ENCODE measurements at places on chromosomes 13 and 19.

- DNase-seq: no peak
These were observed at the start of gene PRR36 for GRCh38 chr19:7874076-7874896. Gene PRR36, minus strand, starts transcription at chr19:7874390. Its CDS starts 701 bp downstream, at chr19:7873689.

- DNase-seq: no peak
These were observed 2781.6 kb upstream of the PCDH20 start for GRCh38 chr13:64197232-64197631.

- no peak for DNase-seq
These were observed 659.2 kb downstream of the UQCRFS1 start for GRCh38 chr19:28553764-28554163.

GRCh38 chr19:54156953-54157352 lies 2.6 kb downstream of the LENG1 start:
- DNase-seq: no peak

DNA sequence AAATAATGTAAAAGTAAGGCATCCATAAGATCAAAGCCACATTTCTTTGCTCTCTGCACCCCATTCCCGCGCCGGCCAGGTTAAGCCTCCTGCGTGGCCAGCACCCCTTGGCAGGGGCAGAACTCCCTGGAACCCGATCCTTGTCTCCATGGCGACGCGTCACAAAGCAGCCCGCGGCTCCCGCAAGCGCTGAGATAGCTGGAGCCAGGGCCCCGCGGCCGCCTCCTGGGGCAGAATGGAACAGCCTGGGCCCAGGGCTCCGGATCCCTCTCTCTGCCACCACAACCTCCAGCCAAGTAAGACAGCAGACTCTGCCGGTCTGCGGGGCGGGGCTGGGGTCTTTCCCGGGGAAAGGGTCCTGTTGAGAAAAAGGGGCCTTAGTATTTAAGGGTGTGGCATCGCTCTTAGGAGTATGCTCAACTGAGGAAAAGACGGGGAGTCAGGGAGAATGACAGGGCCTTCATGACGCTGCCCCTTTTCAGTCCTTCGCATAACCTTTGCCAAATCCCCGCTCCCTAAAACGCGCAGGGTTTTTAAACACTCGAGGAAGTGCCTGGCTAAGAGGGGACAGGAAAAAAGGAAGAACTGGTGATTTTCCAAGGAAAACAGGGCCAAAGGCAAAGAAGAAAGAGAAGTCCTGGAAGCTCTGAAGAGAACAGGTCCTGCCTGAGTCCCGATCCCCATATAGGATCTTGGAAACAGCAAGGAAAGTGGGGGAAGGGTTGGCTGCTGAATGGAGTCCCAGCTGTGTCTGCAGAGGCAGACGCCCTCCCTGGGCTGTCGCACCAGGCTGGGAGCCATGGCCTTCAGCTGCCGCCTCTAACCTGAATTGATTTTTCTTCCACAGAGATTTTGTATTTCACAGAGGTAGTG lies at the start of gene TEX26:
Gene TEX26 (plus strand): TSS at position 176 of the 873 bp plus-strand sequence. CDS start 60 bp downstream, at position 236.
- peak; percentile 52 for DNase-seq

DNA sequence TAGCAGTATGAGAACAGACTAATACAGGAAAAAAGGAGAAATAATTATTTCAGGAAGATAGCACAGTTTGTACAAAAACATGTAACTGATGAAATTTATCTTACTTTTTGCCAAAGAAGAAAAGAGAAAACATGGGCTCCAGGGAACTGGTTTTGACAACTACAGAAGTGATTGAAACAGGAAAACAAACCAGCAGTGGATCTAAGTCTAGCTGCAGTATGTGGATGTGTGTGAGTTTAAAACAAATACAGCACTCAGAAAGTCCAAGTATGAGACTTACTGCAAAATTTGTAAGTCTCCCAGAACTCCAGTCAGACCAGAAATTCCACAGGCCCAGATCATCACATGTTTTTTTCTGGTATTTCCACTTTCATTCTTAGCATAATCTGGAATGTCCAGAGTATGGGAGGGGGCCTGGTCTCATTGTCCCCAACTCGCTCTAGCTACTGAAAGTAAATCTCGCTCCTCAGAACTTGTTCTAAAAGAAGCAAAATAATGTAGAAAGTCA lies 259.5 kb downstream of the NHLRC3 start:
- DNase-seq: peak; percentile 16

GRCh38 chr13:101545521-101545920 lies 93.0 kb downstream of the ITGBL1 start:
- DNase-seq: peak; percentile 32

GRCh38 chr19:2381148-2381820 lies 21.2 kb downstream of the TMPRSS9 start:
- DNase-seq: no peak

DNA sequence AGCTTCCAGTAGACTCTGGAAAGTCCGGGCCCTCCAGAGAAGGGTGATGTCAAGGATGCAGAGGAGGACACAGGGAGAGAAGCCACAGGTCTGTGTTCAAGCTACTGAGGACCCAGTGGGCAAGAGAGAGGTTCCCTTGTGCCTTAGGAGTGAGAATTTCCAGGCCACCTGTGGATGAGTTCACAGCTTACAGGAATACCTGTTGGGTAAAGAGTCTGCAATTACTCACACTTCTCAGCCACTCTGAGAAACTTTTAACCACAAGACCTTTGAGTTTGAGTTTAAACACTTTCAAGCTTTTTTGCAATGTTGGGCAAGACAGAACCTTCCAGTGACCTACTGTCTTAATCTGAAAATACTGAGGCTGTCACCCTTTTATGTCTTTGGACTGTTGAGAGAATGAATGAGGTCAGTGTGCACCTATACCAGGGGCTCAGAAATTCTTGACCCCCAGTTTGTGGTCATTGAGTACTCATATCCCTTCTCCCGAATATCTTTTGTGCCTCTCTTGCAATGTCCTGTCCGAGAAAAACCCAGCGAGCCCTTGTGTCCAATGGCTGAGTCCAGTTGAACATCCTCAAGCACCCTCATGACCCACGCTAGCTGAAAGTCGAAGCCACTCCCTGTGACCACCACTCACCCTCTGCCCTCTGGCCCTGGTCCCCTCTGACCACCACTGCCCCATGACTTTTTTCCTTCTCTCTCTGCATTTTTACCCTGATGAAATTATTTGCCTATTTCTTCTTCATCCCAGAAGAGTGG lies 368.5 kb upstream of the ZNF507 start:
- DNase-seq: no peak

GRCh38 chr13:107447591-107447990 lies 767.7 kb downstream of the LIG4 start:
- no peak for DNase-seq

GRCh38 chr13:98978280-98978679 lies 416 bp upstream of the DOCK9 start:
- DNase-seq: peak; percentile 84

GRCh38 chr19:43779147-43779819 lies 1.5 kb downstream of the KCNN4 start:
- no peak for DNase-seq

- no peak for DNase-seq
These were observed 168.3 kb upstream of the RNF113B start for GRCh38 chr13:98345107-98345935.

DNA sequence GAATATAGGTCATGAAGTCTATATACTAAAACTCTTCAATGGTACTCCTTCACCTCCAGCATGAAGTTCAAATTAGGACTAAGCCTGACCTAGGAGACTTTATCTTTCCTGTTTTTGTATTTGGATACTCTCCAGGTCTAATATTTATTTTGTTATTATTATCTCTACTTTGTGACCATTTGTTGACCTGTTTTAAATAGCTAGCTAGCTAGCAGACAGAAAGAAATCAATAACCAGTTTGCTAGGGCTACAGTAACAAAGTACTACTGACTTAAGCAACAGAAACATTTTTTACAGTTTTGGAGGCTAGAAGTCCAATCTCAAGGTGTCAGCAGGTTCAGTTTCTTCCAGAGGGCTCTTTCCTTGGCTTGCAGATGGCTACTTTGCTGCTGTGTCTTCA lies 15.1 kb upstream of the DACH1 start:
- DNase-seq: no peak

DNA sequence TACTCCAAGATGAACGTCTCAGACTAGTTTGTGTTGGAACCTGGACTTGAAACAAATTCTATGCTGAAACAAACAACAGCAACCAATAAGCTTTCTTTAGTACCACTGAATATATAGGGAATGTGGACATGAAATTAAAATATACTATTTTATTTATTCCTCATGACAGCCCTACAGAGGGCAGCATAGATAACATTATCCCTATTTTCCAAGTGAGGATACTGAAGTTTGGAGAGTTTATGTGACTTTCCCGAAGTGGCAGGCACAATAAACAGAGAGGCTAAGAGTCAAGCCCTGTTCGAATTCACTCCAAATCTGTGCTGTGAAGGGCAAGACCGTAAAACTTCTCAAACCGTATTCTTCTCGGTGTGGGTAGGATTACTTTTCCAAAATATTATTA lies 509.9 kb upstream of the GPC6 start:
- peak; percentile 1 for DNase-seq

DNA sequence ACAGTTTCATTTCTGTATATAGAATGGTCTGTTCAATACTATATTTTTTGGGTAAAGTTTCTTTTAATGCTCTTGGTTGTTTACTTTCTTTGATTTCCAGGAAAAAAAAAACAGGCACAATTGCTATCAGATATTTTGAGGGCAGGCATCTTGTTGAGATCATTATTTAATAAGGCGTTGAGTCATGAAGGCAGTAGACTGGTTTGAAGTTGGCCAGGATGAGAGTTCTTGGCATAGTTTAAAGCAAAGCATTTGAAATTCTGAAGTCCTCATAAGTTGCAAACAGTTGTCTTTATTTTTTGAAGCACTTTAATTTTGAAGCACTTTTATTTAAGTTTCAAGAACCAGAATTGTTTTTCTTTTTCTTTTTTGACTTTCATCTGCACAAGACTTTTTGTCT lies 2.6 kb upstream of the ZNF175 start:
- no peak for DNase-seq

GRCh38 chr13:42777467-42777866 lies 3.9 kb upstream of the FAM216B start:
- DNase-seq: no peak

DNA sequence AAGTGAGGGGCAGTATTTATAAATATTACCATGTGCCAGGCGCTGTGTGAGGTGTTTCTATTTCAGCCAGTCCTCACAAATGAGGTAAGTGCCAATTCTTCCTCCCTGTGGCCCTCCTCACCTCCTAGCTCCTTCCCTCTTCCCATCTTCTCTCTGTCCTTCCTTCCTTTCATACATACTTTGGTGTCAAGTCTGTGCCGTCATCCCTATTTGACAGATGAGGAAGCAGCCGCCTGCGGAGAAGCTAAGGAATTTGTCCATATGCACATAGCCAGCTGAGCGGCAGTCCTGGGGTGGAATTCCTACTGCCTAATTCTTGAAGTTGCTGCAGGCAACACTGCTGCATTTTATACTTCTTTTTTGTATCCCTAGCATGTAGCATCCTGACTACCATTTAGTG lies 150.8 kb downstream of the B3GLCT start:
- DNase-seq: no peak

GRCh38 chr13:41130356-41130755 lies 2.2 kb downstream of the KBTBD6 start:
- DNase-seq: no peak

GRCh38 chr19:34274827-34275625 lies 20.7 kb downstream of the GARRE1 start:
- peak; percentile 45 for DNase-seq

- DNase-seq: no peak
These were observed 38.1 kb downstream of the NUFIP1 start for GRCh38 chr13:44951184-44951583.

GRCh38 chr19:45419396-45419795 lies 4.3 kb downstream of the ERCC1 start:
- no peak for DNase-seq

DNA sequence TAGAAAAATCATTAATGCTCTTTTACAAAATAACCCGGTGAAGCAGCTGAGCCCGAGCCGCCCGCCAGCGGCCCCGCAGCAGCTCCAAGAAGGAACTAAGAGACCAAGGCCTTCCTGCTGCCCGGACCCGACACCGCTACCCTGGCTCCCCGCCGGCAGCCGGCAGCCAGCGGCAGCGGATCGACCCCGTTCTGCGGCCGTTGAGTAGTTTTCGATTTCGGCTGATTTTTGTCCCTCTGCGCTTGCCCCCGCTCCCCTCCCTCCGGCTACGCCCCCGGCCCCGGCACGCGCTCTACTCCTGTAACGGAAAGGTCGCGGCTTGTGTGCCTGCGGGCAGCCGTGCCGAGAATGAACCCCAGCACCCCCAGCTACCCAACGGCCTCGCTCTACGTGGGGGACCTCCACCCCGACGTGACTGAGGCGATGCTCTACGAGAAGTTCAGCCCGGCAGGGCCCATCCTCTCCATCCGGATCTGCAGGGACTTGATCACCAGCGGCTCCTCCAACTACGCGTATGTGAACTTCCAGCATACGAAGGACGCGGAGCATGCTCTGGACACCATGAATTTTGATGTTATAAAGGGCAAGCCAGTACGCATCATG lies at the start of gene PABPC3:
Gene PABPC3 (plus strand): TSS at position 286 of the 603 bp plus-strand sequence. CDS start 63 bp downstream, at position 349.
- DNase-seq: no peak

GRCh38 chr13:61045251-61045650 lies 370.4 kb downstream of the PCDH20 start:
- no peak for DNase-seq

GRCh38 chr13:105937451-105937850 lies 598.0 kb downstream of the EFNB2 start:
- DNase-seq: no peak

- DNase-seq: no peak
These were observed 117.2 kb downstream of the MIPEP start for GRCh38 chr13:23771956-23772355.

DNA sequence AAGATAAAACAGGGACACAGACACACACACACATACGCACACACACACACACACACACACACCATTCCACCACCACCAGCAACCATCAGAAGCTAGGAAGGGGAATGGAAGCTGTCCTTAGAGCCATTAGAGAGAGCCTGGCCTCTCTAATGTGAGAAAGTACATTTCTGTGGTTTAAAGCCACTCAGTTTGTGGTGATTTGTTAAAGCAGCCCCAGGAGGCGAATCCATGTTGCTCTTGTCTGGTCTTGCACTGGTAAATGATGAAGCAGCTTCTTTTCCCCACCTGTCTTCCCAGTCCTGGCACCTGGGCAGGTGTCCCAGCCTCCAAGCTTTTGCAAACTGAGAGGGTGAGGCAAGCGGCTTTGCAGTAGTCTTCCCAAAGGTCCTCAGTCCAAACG lies 118.9 kb upstream of the KL start:
- DNase-seq: no peak

- peak; percentile 91 for DNase-seq
These were observed 10.0 kb upstream of the IGSF23 start for GRCh38 chr19:44603201-44603945.

- DNase-seq: no peak
These were observed 167.1 kb downstream of the PCDH9 start for GRCh38 chr13:67063036-67063435.

GRCh38 chr13:45393941-45394570 lies 24.1 kb downstream of the SLC25A30 start:
- no peak for DNase-seq

GRCh38 chr13:30082391-30082790 lies 225.0 kb downstream of the KATNAL1 start:
- DNase-seq: no peak

Measured in brain microvascular endothelial cell (primary cell).